Fibroblast of pulmonary artery (primary cell): ENCODE measurements at places on chromosomes 6 and 20.
A peak's percentile ranks its signal among the peaks of the same experiment; 100 is the strongest.

DNA sequence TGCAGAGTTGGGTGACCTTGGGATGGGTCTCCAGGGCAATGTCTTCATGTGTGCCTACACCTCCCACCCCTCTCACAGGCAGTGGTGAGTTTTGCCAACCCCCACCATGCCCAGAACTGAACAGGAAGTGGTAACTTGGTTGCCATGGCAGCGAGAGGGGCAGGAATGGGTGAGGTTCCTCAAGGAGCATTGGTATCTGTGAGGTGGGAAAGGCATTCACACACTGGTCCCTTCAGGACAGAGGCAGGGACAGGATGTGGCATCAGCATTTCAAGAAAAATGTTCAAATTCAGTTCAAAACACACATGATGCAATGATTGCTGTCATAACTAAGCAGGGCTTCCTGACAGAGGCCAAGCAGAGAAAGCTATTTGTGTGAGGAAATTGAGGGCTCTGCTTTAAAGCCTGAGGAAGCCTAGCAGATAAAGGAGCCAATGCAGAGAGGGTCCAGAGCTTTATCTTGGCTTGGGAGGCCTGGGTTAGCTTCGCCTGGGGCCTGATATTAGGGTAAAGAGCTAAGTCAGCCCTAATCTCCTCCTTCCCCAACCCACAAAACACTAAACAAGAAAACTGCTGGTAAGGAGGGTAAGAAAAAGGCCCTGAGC is 551 bp downstream of the TREML2 start:
- DNase-seq = peak; percentile 52

- peak; percentile 61 for DNase-seq
Measured at GRCh38 chr6:32114796-32115195, 5.7 kb upstream of the TNXB start.

DNA sequence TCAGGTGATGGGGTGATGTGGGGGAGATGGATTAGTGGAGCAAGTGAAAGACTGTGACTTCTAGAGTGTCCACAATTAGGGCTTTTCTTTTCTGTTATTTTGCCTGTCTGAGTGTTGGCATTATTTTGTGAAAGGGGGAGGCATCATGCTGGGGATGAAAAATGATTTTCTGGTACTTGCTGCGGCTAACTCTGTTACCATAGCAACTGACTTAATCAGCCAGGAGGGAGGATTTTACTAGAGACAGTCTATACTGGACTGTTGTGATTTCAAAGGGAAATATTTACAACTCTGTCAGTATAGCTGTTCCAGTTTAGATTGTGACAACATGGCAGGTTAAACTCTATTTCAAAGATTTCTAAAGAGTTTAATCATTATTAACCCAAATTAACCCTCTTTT is 30.4 kb upstream of the MRAP2 start:
- DNase-seq = no peak

GRCh38 chr6:84762220-84763002 is 2.0 kb downstream of the TBX18 start:
- peak; percentile 74 for DNase-seq

DNA sequence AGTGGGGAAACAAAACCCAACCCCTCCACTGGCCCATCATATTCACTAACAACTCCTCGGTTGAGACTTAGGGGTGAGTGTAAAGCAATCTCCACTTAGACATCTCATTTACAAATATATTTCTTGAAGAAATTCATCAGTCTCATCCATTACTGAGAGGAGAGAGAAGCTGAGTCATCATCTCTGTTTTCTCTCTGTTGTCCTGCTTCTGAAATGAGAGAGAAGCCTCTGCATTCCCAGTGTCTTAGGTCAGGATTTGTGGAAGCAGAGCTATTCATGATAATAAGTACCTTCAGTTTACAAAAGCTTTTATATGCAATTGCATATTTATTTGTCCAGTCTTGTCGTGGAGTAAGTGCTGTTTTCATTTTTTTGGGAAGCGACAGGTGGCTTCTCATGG is 879 bp downstream of the MEP1A start:
- DNase-seq = no peak

DNA sequence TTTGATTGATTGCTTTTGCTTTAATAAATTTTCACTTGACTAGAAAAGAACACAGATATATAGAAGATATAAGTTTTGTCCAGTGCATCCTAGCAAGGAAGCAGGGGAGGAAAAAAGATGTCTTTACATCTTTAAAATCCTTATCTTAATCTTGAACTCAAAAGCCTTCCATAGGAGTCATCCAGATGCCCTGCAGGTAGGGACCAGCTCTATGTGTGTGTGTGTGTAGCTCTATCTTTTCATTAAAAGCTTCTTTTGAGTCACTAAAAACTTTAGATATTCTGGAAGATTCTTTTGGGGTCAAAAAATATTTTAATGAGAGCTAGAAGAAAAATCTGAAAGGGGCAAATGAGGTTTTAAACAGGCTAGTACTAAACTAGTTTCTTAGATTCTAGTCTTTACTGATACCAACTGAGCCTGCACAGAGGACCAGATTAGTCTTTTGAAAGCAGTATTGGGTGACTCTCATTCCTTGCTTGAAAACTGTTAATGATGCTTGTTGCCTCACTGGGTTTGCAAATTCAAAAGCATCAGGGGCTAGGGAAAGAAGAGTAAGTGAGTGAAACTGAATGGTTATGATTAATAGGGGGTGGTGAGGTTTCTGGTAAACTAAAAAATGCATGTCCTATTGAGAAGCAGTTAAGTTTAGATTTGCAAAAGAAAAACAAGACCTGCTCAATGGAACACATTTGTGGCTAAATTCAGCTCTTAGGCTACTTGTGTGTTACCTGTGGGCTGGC is 40.6 kb upstream of the JAG1 start:
- DNase-seq = no peak

DNA sequence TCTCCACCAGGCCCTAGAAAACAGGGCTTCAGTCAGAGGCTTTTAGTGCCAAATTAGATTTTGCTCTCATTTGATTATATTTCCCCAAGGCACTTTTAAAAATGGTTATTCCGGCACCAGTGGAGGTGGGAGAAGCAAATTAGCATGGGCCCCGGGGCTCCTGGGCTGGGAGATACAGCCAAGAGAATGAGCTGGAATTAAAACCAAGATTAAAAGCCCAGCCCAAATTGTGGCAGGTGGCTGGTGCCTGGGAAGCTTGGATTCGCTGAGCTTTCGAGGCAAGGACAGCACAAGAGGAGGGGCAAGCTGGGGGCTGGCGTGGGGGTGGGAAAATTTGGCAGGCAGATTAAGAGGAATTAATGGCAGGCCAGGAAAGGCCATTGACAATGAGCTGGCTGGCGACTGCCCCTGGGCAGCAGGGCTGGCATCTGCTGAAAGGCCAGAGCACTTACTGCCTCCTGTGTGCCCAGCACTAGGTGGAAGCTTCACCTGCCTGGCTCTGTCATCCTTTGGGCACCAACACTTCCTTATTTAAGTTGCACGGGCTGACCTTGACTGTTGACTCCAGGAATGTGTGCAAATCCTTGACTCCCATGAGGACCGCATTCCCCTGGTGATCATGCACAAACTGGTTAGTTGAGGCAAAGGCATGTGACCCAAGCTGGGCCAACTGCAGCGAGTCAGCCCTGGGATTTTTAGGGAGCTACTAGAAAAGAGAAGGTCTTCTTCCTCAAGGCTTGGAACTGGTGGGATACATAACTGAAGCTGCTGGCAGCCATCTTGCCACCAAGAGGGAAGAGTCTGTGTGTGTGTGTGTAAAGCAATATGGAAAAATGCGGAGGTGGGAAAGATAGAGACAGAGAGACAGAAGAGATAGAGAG is 76.1 kb downstream of the SULF2 start:
- DNase-seq = no peak

DNA sequence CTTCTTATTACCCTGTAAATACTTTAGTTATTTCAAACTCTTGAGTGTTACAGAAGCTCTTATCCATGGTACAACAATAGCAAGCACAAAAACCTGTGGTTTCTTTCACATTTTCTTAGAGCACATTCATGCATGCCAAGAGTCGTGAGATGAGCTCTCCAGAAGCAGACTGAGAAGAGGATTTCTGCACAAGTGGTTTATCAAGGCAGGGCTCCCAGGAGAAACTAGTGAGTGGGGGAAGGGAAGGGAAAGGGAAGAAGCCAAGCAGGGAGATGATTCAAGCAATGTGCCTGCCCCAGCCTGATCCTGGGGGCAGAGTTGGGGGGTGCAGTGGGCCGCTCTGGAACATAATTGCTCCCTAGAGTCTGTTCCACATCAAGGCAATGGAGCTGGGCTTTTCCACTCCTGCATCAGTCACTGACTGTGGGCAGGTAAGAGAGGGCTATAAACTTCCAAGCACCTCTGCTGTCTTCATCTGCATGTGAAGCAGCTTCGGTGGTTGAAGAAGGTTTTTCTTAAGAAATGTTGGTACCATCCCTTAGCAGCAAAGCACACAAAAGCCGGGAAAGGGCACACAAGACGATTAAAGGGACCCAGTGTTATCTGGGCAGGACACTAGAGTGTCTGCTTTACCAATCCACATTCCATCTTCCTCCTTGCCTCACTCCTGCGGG is 152.1 kb downstream of the PLCB4 start:
- peak; percentile 58 for DNase-seq
